ENCODE measurements at places on chromosomes 16 and 17. TPM values are rescaled to one million over a fixed set of nuclear protein-coding genes. Genes with fewer than 3 reads are reported as not detected.

- DNase-seq, result no peak
These were observed 7.0 kb downstream of the KATNB1 start for GRCh38 chr16:57742543-57742942.

GRCh38 chr17:9408381-9408780 is 167.2 kb downstream of the STX8 start:
- no peak for DNase-seq

DNA sequence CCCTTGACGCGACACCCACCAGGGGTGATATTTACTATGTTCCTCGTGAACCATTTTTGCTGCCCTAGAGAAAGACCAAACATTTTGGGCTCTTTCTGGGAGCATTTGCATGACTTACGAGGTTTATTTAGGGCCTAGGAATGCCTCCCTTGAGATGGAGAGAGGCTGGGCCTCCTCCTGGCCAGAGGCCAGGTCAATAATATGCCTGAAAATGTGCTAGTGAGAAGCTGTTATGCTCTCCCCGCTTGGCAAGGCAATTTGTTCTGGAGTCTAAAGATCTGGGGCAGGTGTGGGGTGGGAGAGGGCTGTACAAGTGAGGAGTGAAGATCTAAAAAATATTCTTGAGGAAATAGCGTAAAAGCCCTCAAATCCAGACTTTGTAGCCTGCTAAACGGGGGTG is 587.3 kb upstream of the CDH5 start:
- DNase-seq, result no peak

The RRAD gene
- total RNA-seq, result 9.4 TPM

DNA sequence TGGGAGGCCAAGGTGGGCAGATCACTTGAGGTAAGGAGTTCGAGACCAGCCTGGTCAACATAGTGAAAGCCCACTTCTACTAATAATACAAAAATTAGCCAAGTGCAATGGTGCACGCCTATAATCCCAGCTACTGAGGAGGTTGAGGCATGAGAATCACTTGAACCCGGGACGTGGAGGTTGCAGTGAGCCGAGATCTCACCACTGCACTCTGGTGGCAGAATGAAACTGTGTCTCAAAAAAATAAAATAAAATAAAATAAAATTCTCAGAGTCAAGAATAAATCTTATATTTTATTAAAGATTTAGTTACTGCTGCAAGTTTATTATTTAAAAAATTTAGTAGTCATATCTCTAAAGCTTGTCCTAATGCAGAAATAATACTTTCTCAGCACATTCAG is 29.7 kb downstream of the ARL4D start:
- no peak for DNase-seq

GRCh38 chr17:80415626-80416137 is 715 bp downstream of the ENDOV start:
- DNase-seq, result no peak

DNA sequence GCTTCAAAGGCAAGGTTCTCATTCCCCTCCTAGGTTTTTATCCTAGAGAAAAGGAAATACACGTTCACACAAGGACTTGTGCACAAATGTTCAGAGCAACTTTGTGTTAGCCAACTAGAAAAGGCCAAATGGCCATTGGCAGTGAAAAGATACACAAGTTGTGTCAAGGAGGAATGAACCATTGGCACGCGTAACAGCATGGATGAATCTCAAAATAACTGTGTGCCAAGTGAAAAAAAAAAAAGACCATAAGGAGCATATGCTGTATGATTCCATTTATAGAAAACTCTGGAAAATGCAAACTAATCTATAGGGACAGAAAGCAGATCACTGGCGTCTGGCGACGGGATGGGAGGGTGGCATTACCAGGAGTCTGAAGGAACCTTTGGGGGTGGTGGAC is 333.8 kb downstream of the SNX29 start:
- DNase-seq, result no peak

The SPATA22 gene
- total RNA-seq, result 0.32 TPM

The CRISPLD2 gene
- 117 TPM for total RNA-seq

The HOXB6 gene
- 2.0 TPM for total RNA-seq

DNA sequence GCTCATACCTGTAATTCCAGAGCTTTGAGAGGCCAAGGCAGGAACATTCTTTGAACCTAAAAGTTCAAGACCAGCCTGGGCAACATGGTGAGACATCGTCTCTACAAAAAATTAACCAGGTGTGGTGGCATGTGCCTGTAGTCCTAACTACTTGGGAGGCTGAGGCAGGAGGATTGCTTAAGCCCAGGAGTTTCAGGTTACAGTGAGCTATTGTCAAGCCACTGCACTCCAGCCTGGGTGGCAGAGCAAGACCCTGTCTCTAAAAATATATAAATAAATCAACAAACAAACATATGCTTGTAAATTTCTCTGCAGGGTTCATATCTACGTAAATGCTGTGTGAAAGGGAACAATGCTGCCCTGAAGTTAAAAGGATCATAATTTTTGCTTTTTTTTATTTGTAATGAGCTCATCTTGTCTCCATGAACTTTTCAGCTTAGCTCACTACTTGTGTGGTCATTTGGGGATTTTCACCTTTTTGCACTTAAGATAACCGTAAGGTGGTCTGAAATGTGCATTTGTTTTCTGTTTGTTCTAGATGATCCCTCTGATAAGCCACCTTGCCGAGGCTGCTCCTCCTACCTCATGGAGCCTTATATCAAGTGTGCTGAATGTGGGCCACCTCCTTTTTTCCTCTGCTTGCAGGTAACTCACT is 16.4 kb downstream of the TADA2A start:
- no peak for DNase-seq

The POLR3K gene
- 12.7 TPM for total RNA-seq

The CD300E gene
- total RNA-seq, result 0.35 TPM

DNA sequence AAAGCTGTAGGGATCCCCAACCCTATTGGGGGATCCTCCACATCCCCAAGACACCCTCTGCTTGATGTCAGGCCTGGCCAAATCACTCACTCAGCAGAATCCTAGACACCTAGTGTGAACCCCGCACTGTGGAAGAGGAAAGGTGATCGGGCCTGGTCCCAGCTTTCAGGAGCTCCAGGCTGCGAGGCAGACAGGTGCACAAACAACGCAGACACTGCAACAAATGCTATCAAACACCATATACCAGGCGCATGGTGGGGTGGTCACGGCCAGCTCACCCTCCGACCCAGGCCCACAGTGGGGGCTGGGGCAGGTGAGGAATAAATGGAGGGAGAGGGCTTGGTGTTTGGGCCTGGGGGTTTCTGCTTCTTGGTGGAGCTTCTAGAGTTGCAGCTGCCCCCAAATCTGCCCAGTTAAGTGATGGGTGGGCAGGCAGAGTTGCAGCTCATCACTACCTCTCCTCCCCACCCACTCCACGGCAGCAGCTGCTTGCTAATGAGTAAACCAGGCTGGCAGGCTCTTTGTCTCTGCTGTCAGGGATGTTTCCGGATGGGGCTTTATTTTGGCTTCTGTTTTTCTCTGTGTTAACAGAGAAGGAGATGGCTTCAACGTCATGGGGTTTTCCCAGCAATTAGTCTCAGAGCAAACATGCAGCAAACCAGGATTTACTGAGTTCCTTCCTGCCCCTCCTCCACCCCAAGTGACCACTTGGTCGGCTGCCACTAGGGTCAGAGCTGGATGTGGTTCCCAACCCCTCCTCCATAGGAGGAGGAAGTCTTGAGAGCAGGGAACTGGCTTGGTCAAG is 46.6 kb downstream of the PECAM1 start:
- DNase-seq, result peak; percentile 74

The ADORA2B gene
- total RNA-seq, result 0.72 TPM

DNA sequence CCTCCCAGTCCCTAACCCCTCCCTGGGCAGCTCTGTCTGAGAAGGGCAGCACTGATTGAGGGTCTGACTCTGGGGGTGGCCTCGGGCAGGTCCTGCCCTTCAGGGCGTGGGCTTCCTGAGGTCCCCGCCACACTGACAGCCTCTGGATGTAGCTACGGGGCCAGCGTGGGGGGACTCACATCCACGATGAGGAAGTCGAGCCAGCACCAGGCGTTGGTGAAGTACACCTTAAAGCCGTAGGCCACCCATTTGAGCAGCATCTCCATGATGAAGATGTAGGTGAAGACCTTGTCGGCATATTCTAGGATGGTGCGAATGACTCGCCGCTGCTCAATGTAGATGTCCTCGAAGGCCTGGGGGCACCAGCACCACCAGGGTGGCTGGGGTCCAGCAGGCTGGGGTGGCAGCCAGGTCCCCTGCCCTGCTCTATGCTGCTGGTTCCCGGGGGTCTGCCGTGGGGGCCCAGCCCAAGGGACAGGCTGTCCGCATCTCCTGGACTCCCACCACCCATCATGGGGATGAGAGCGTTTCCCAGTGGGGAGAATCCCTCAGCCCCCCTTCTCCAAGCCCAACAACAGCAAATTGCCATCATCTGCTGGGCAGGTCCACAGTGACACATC is 15.7 kb upstream of the CD79B start:
- DNase-seq, result no peak

DNA sequence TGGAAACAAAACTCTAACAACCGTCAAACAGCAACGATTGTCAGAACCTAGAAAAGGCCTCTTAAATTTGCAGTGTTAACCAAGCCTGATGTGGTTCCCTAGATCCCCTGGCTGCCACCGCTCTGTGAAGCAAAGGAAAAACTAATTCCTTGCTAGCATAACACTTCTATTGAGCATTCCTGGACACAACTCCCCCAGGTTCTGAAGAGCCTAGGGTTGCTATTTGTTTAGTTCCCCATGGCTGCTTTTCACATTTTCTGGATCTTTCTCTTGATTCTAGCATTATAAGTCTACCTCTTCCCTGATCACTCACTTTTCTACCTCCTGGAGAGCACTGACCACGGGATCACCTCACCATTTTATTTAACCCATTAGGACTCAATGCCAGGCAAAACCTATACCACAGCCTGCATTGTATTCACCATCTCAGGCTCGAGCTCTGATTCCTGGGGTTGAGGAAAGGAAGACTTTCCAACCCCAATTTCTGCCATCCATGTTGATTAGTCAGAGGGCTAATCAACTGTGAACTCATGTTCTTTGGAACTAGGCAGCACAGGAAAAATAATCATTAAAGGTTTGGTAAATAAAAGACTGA is 692 bp upstream of the KCNJ16 start:
- no peak for DNase-seq

The SDR42E2 gene
- 0.26 TPM for total RNA-seq

- DNase-seq, result no peak
These were observed 27.2 kb downstream of the SMPD3 start for GRCh38 chr16:68421076-68421475.

The RHBDL3 gene
- 0.40 TPM for total RNA-seq

GRCh38 chr17:32187271-32187670 is 45.0 kb downstream of the RHOT1 start:
- no peak for DNase-seq

DNA sequence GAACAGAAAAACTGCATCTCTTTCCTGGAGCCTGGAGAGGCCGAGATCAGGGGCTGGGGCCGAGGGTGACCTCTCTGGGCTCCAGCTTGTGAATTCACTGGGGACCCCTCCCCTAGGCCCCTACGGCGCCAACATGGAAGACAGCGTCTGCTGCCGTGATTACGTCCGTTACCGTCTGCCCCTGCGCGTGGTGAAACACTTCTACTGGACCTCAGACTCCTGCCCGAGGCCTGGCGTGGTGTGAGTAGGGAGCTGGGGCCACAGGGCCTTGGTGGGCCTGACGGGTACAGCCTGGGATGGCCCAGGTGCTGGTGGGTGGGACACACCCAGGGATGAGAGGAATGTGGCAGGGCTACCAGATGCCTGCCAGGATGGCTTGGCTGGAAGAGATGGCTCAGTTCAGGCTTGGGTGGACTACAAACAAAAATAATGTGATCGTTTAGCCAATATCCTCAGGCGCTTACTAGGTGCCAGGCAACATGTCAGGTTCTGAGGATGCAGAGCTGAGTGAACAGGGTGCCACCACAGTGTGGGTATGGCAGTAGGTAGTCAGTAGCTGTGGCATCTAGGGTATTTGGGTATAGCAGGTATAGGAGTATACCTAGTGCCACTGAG is 1.8 kb downstream of the CCL22 start:
- no peak for DNase-seq

DNA sequence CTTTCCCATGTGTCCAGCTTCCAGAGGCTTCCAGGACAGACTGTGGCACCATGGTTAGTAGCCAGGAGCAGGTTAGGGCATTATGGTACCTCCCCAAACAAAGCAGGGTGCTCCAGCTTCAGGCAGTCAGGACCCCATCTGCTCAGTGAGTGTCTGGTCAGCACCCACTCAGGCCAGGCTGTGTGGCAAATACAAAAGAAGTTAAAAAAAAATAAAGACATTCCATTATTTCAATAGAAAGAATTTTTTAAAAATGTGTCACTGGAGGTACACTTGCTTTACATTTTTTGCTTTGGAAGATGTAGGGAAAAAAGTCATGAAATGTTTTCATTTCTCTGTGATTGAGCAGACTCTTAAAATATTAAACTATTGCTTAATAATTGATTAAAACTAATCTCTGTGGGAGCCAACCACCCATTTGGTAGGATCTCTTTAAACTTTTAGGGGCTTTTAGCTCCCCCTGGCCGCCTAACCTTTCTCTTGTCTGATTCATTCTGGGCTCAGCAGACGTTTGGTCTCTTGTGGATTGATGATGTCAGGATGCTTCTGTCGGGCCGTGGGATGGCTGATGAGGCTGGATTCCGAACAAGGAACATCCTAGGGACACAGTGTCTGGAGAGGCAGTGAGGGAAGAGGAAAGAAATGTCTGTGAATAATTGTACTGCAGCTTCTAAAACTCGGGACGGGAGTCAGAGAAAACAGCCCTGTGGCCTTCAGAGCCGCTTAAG is 28.4 kb upstream of the NPTX1 start:
- DNase-seq, result no peak

DNA sequence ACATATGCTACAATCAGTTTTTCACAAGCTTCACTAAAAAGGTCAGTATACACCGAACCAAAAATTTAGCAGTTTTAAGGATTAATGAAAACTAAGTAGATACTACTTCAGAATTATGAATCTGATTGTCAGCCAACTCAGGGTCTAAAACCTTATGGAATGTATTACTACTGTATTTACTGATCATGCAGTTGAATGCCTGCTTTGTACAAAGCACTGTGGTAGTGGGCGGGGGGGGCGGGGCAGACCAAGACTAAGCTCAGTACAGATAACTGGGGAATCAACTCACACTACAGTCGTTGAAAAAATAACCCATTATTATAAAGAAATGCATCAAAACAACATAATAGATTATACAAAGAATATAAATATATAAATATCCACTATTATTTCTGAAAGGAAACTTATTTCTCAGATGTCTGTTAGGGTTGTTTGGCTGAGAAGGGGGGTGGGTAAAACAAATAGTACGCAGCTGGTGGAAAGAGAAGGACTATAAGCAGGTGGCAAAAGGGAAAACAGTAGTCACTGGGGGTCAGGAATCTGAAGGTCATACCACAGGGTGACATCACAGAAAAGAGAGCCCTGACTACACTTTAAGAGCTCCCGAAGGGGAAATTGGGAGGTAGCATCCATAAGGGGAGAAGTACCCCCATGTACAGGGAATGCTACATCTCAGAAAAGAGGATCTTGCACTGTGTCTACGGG is 109.4 kb upstream of the AXIN2 start:
- no peak for DNase-seq

GRCh38 chr17:58217766-58218165 is 1.3 kb downstream of the MKS1 start:
- DNase-seq, result no peak

The SEPTIN12 gene
- total RNA-seq, result not detected
